Fibroblast of villous mesenchyme (primary cell): ENCODE measurements at places on chromosomes 7 and 10. TPM values are rescaled to one million over a fixed set of nuclear protein-coding genes. Genes with fewer than 3 reads are reported as not detected.

DNA sequence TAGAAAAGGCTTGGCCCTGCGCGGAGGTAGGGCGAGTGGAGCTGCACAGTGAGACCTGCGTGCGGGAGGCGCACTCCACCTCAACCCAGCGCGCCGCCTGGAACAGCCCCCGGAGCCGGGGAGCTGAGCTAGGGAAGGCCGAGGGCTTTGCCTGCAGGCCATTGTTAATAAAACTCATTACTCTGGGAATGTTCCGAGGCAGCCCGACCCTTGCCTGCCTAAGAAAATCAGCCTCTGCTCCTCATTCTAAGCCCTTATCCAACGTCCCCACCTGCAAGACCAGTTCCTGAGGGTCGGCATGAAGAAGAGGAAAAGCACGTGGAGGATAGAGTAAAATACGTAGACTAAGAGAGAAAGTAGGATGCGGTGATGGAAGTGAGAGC, 55.3 kb downstream of the C7orf25 start:
- no peak for DNase-seq

- DNase-seq: no peak
These were observed 473.3 kb upstream of the NRP1 start for GRCh38 chr10:33807531-33808359.

- peak; percentile 50 for DNase-seq
These were observed at the start of gene ST8SIA6 for GRCh38 chr10:17454161-17455014. ST8SIA6 (minus strand) TSS chr10:17454595; CDS start chr10:17454255, 340 bp downstream.

- DNase-seq: no peak
These were observed 1.9 kb upstream of the SNX13 start for GRCh38 chr7:17942231-17942630.

- DNase-seq: no peak
These were observed 4.6 kb upstream of the LBX1 start for GRCh38 chr10:101233863-101234262.

GRCh38 chr10:91627344-91628102, 5.3 kb downstream of the PPP1R3C start:
- DNase-seq: peak; percentile 79

DNA sequence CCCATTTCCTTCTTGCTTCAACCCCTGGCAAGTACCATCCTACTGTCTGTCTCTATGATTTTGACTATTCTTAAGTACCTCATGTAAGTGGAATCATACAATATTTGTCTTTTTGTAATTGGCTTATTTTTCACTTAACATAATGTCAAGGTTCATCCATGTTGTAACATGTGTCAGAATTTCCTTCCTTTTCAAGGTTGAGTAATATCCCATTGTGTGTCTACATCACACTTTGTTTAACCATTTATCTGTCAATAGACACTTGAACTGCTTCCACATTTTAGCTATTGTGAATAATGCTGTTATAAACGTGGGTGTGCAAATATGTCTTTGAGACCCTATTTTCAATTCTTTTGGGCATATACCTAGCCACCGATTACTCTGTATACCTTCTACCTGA, 14.0 kb upstream of the CDK14 start:
- DNase-seq: no peak

DNA sequence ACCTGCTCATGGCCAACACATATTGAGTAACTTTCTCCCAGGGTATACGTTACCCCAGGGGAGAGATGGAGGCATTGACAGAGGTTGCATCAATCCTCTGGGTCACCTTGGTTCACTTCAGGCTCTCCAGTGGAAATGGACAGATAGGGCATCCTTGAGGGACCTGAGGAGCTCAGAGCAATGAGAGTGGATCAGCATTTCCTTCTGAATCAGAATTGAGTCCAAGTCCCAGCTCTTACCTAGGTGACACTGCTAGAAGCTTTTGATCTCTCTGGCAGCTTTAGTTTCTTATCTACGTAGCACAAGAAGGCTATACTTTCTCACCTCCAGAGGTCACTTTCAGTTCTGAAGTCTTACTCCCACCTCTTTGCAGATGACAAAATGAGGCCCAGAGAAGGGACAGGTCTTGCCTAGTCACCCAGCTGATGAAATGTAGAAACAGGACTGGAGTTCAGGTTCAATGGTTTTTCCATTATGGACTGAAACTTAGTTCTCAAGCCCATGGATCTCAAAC, 35.2 kb downstream of the PANK1 start:
- no peak for DNase-seq

- DNase-seq: no peak
These were observed 174.4 kb downstream of the GRID1 start for GRCh38 chr10:86192147-86192546.

DNA sequence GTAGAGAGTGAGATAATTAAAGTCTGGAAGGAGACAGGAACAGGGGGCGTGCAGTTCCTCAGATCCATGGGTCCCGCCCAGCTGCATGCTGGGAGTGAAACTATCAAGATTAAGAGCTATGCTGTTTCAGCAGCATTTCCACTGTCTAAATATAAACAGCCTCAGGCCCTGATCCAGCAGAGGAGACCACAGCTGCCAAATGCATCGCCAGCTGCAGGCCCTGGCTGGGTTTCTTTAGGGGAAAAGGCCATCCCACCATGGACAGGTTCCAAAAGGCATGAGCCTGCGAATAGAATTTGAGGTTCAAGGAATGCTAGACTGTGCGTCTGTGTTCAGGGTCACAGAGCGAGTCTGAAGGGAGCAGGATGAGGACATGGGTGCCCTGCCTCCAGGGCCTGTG, 411.4 kb downstream of the PAXIP1 start:
- no peak for DNase-seq

DNA sequence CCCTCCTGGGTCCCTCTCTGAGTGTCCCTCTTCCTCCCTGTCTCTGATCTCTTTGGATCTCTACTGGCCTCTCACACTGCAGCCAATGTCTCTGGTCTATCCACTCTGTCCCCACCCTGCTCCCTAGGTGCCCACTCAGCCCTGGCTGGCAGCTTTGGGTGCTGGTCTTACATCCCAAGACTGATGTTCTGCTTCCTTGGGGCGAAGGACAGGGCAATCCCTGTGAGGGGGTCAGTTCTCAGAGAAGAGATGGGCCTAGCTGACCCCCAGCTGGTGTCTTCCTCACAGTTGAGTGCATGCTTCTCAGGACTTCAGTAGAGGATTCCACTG, 51.7 kb upstream of the CAMK2B start:
- DNase-seq: no peak

DNA sequence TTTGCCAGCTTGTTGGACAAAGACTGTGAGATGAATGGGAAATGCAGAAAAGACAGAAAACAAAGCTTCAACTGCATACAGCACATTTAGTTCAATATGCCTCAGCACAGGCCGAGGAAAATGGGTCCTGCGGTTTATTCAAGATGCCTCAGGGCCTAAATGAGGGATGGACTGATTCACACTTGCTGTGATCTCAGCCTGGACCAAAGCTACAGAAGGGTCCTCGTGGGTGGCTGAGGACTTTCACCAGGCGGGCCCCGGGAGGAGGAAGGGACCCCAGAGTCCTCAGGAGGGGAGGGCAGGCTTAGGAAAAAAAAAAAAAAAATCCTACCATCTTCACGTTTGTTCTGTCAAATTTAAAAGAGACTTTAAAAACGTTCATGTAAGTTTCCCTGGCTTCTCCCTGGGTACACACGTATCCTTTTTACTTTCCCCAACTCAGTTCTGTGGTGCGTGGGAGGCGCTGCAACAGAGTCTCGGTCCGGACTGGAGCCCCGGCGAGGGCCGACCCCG, 624 bp upstream of the ZNF783 start:
- DNase-seq: peak; percentile 44

DNA sequence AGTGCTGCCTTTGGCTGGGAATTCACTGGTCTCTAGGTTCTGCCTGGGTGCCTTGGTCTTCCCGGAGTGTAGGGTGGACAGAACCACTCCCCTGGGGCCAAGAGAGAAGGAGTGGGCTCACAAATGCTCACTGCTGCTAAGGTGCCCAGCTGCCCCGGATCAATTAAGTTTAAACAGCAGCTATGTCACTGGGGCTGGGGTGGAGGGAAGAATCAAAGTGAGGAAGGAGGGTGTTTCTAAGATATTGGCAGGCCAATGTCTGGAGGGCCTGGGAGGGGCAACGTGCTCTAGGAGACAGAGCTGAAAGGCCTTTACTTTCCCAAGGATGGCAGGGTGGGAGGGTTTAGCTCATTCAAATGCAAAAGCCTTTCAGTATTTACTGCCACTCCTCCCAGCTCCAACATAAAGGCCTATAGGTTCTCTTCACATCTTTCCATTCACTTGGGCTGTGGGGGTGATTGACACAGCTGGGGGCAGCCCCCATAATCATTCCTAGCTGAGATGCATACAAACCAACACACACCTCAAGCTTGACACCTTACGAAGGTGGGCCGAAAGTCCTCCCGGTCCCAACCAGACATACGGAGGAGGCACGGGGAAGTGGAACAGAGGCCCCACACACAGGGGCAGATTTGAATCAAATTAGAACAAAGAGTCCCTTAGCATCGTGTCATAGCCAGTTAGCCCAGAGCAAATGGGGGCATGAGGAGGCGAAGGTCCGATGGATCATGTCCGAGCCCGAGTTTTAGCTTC, 108.0 kb upstream of the EFCAB10 start:
- DNase-seq: no peak

- peak; percentile 16 for DNase-seq
These were observed 34.0 kb upstream of the CYTH3 start for GRCh38 chr7:6306471-6306870.

- DNase-seq: no peak
These were observed 36.5 kb downstream of the CPXM2 start for GRCh38 chr10:123855008-123855684.

- no peak for DNase-seq
These were observed 260.2 kb downstream of the PHF14 start for GRCh38 chr7:11233871-11234270.

DNA sequence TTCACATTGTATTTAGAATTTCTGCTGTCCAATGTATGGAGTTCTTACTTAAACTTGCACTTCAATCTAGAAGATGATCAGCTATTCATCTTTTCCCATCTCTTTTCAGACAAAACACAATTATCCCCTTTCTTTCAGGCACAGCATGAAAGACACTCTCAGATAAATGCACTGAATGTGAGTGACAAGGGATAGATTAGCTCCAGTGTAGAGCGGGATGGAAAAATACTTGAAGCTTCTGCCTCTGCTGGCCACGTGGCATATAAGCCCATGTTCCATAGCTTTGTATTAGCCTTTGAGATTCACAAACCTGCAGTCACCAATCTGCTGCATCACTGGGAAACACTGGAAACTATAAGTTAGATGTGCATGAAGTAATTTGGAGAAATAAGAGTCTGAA, 162.2 kb upstream of the FAM3C start:
- no peak for DNase-seq

DNA sequence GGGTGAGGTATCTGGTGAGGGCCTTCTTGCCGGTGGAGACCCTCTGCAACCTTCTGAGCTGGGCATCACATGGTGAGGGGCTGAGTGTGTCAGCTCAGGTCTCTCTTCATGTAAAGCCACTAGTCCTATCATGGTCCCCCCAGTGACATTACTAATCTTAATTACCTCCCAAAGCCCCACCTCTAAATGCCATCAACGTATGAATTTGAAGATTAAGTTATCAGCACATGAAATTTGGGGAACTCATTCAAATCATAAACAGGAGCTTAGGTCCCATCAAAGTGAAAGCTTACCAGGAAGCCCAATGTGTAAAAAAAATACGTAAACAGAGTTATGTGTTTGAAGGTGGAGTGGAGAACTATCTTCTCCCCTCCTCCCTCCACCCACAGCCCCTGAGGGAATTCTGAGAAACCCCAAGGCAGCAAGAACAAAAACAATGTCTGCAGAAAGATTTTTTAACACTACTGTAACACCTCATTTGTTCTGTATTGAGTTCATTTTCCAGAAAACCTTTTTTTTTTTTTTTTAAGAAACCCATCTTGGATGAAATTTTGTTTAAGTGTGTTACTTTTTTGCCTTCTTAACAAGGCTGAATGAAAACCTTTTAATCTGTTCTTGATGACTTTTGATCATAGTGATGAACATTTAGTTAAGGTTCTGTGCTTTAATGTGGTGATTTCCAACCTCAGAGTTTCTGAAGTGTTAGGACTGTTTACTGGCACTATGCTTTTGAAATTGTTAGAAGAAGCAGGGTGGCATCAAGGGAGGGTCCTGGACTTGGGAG, 19.1 kb upstream of the PCGF5 start:
- no peak for DNase-seq

DNA sequence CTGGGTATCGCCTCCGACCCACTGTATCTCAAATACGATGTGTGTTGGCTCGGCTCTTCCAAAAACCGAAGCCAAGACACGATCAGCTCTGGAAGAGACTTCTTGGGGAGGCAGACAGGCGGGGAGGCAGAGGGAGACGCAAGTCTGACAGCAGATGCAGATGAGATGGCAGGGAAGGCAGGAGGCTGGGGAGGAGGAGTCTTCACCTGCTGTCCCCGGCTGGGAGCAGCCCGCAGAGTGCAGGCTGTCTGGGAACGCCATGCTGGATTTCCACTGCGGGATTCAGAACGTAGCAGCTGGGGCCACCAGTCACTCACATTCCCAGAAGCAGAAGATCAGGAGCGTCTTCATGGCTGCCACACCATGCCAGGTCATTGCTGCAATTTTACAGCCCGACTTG, 29.4 kb downstream of the CTBP2 start:
- DNase-seq: no peak

DNA sequence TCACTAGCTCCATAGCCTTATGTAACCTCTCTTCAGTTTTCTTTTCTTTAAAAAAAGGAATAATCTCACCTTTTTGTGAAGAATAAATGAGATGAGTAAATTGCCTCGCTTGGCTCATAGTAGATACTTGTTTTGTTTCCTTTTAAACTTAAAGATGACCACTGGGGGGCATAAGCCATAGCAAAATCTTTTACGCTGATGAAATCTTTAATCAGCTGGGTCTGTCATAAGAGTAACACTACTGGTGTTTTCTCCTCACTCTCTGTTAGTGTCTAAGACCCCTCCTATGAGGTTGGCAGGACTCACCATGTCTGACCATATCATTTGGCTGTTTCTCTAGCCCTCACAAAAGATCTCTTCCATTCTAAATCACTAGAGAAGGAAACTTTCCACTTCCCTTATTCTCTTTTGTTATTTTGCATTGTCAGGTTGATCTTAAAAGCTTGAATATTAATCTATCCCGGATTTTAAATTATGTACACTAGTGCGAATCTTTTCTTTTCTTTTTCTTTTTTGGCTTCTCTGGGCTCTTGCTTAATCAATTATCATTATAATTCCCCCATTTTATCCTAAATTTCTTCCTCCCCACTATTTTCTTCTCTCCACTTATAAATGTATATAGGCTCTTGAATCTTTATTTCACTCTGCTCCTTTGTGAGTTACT, 12.5 kb downstream of the STAG3 start:
- DNase-seq: peak; percentile 65

- peak; percentile 30 for DNase-seq
These were observed 17.0 kb downstream of the PNLIPRP3 start for GRCh38 chr10:116444527-116445142.

The RARRES2 gene
- 139 and 185 TPM in 2 replicates for total RNA-seq

The CACUL1 gene
- total RNA-seq: 29.0 and 40.6 TPM in 2 replicates

The SYT15B gene
- total RNA-seq: 0.32 TPM in 1 of 2 replicates, not detected in the other

The OR2A7 gene
- under 0.01 and 0.32 TPM in 2 replicates for total RNA-seq

The SFRP5 gene
- total RNA-seq: not detected in 2 replicates

The WASHC2C gene
- total RNA-seq: 47.9 and 55.7 TPM in 2 replicates

The LRRN3 gene
- total RNA-seq: 0.64 and 0.86 TPM in 2 replicates

The PTPN12 gene
- total RNA-seq: 53.8 and 78.6 TPM in 2 replicates
